ENCODE measurements at places on chromosomes 12 and 14.

- DNase-seq, result no peak
These were observed 163.7 kb downstream of the CALM1 start for GRCh38 chr14:90560558-90560957.

DNA sequence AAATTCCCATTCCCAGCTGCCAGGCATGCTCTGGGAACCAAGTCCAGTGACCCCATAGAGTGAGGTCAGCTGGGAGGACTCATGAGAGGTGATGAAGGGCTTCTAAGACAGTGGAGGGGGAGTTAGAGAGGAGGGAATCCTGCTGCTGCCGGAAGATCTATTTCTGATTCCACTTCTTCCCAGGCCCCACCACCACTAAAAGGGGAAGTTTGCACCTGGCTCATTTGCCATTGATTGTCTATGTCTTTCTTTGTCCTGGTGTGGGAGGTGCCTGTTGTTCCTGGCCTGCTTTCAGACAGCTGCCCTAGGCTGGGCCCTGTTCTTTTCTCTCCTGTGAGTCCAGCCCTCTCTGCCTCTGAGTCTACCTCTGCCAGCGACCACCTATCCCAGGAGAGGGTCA lies 3.0 kb upstream of the KRT6A start:
- no peak for DNase-seq

- DNase-seq, result no peak
These were observed 243.2 kb downstream of the SPTSSA start for GRCh38 chr14:34218881-34219280.

DNA sequence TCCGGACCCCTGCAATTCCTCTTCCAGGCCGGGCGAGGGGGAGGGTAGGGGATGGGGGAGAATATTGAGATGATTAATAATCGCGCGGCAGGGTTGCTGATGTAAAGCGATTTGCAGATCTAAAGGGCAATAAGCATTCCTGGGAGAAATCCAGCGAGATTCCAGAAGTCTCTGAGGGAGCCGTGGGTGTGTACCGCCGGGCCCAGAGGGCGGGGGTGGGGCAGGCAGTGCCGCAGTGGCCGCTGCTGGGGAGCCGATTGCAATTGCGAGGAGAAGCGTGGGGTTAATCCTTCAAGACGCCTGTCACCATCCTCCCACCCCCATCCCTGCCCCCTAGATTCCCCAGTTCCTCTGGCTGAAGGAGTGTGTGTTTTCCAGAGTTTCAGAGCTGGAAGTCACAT lies 16.4 kb downstream of the FOS start:
- DNase-seq, result peak; percentile 71

GRCh38 chr12:80778005-80778541 lies 61.4 kb downstream of the MYF5 start:
- DNase-seq, result peak; percentile 53

DNA sequence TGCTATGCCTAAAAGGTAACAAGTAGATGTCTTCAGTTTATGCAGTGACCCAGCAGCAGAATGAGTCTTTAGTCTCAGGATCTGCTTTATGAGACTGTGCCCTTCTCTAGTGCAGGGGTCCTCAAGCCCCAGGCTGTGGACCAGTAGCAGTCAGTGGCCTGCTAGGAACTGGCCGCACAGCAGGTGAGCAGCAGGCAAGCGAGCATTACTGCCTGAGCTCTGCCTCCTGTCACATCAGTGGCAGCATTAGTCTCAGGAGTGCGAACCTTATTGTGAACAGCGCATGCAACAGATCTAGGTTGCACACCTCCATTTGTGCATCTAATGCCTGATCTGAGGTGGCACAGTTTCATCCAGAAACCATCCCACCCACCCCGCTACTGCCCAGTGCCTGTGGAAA lies 38.4 kb downstream of the LRP6 start:
- DNase-seq, result no peak

DNA sequence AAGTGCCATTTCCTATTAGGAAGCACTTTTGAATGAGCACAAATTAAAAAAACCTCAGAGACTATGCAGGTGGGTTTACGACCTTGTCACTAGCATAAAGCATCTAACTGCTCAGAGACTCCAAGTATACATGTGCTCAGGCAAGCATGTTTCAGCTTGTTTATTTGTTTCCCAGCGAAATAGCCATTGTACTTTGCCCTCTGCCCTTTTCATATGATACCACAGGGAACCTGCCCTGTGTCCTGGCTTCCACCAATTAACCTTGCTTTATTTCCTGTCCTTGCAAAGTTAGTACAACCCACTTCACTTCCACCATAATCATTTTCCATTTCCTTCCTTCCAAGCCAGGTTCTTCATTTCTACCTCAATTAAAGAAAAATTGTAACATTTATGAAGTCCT lies 194.9 kb downstream of the DUSP6 start:
- DNase-seq, result no peak

DNA sequence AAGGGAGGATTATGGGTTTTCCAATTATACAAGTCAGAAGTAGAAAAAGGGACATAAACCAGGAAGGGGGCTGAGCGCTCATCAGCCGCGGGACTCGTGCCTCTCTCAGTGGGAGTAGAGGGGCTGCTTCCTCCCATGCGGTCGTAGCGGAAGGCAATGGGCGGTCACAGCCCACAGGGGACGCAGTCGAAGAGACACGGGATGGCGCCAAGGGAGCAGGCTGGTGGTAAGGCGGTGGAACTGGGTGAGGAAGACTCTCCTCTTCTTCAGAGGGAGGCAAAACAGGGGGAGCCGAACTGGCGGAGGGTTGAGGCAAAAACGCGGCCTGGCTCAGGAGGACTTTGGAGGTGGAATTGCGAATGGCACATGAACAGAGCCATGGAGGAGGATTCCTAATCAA lies 677.7 kb downstream of the TMEM121 start:
- no peak for DNase-seq

DNA sequence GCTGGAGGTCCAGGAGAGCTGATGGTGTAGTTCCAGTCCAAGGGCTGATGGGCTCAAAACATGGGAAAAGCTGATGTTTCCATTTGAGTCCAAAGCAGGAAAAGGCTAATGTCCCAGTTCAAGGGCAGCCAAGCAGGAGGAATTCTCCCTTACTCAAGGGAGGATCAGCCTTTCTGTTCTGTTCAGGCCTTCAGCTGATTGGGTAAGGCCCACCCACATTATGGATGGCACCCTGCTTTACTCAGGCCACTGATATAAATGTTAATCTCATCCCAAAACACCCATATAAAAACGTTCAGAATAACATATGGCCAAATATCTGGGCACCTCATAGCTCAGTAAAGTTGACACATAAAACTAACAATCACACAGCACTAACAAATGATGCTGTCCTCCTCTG lies 64.1 kb downstream of the SAMD4A start:
- no peak for DNase-seq

DNA sequence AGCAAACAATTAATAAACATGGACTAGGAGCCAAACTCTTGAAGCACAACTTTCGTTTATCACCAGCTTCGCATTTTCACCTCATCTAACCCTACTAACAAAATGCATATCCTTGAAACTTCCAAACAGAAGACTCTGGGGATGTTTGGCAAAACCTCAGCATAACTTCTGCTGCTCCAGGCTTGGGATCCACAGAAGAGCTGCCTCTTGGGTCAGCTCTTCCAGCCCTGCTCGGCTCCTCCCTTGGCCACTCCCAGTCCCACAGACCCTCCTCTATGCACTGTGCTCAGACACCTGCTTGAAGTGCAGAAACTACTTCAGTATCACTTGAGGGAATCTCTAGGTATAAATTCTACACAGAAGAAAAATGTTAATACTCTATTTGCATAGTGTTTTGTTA lies 110.0 kb upstream of the AMIGO2 start:
- no peak for DNase-seq

- DNase-seq, result no peak
These were observed 414.0 kb upstream of the FLRT2 start for GRCh38 chr14:85115921-85116320.

DNA sequence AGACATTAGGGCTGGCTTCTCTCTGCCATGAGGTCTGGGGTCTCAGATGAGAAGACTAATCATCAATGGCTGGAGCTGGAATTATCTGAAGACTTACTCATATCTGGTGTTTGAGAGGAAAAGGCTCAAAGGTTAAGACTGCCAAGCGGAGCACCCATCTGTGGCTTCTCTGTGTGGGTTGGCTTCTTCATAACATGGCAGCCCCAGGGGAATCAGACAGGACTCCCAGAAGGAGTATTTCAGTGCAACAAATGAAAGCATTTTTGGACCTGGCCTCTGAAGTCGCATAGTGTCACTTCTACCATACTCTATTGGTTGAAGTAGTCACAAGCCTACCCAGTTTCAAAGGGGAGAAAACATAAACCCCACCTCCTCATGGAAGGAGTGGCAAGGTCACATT lies 171.8 kb upstream of the KRR1 start:
- DNase-seq, result no peak

Measured in heart left ventricle (tissue), 16 donors.